ENCODE measurements at places on chromosomes 7 and 10.

GRCh38 chr7:70810558-70811139, 321.3 kb upstream of the GALNT17 start:
- no peak for DNase-seq

GRCh38 chr10:23359692-23360380, 15.2 kb upstream of the C10orf67 start:
- no peak for DNase-seq

- DNase-seq, result no peak
These were observed 29.3 kb upstream of the TMEM229A start for GRCh38 chr7:124062171-124062570.

DNA sequence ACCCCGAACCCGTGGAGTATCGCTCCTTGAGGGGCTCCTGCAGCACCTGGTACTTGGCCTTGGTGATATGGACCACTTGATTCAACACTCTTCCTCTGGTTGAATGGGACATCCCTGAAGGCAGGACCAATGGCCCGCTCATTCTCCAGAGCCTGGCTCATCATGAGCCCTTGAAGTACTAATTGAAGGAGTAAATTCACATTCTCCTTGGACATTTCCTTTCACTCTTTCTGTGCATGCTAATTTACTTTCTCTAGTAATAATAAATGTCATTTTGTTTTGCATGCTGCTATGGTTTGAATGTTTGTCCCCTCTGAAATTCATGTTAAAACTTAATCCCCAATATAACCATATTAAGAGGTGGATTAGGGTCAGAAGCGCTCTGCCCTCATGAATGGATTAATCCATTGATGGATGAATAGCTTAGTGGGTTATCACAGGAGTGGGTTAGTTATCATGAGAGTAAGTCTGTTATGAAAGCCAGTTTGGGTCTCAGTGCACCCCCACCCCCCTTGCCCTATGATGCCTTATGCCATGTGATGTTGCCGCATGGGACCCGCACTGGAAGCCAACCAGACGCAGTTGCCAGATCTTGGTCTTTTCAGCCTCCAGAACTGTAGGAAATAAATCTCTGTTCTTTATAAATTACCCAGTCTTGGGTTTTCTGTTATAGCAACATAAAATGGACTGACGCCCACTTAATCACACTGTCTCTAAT, 23.8 kb downstream of the FGFBP3 start:
- DNase-seq, result no peak

GRCh38 chr7:92831716-92832533, 4.4 kb downstream of the CDK6 start:
- DNase-seq, result no peak
